Activated CD4-positive, alpha-beta T cell treated with anti-CD3 and anti-CD28 coated beads for 36 hours (primary cell): ENCODE measurements at places on chromosomes 6 and 20. TPM values are rescaled to one million over a fixed set of nuclear protein-coding genes. Genes with fewer than 3 reads are reported as not detected.

DNA sequence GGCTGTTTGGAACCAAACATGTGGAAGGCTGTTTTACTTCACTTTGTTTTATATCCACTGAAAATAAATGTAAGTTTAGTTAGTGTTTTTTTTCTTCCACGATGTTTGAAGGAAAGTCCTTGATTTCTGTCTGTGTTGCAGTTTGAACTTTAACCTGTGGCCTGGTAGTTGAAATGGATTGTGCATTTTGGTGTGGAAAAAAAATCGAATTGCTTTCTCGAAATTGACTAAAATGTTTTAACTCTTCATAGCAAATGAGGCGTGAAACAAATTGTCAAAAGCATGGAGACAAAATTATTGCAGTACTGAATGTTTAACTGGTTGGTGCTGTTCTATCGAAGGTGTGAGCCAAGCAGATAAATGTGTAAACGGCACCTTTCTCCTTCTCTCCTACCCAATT lies 24.5 kb downstream of the ARID1B start:
- no peak for DNase-seq

DNA sequence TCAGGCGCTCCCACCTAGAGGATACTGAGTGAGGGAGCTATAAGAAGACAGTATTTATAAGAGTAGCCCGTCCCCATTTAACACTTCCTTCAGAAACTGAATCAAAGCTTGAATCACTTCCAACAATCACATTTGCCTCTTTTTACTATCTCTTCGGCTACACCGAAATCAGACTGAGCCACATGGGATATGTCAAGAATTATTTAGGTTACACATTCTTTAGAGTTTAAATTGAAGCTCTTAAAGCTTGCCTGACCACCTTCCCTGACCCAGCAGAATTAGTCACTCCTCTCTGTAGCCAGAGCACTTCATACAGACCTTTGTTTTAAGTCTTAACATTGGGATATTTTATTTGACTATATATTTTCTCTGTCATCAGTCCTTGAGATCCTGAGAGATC lies 163.7 kb downstream of the MAFB start:
- DNase-seq: no peak

DNA sequence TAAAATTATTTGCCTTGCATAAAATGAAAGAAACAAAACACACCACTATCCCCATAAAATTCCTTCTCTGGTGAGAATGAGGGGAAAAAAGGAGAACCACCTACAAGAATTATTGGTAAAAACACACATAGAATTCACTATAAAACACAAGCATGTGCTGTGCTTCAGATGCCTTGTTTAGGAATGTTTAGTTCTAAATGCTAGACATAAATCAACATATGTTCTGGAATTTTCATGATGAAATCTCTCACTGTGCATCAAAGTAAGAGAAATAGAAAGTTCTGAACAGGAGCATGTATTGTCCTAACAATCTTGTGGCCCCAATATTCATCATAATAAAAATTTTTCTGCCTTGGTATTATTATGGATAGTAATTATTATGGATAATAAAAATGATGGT lies 111.0 kb downstream of the PLCB4 start:
- no peak for DNase-seq

DNA sequence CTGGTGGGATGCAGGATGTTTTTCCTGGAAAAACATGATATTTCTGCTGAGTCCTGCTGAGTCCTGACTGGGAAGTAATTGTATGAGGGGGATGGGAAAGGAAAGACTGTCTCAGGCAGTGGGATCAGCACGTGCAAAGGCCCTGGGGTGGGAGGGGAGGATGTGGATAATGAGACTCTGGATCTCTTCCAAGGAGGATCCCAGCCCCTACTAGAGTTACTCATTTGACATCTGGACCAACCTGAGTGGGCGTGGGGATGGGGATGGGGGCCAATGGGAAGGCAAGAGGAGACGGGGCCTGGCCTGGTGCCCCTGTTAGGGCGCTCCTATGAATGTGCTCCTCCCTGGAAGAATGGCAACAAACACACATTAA lies 73.0 kb downstream of the CD40 start:
- no peak for DNase-seq

- DNase-seq: no peak
These were observed 428.7 kb upstream of the SOX4 start for GRCh38 chr6:21164768-21165326.

Gene OR2J3
- not detected for total RNA-seq

- DNase-seq: no peak
These were observed 319.3 kb downstream of the PKHD1 start for GRCh38 chr6:51768087-51768486.

Gene EYA4
- total RNA-seq: not detected

- no peak for DNase-seq
These were observed 152.1 kb upstream of the RIMS1 start for GRCh38 chr6:71733970-71734899.

Gene EYS
- total RNA-seq: not detected
